ENCODE measurements at places on chromosomes 1 and 21.

GRCh38 chr1:237482777-237483176 lies 407.9 kb downstream of the ZP4 start:
- DNase-seq, result no peak

DNA sequence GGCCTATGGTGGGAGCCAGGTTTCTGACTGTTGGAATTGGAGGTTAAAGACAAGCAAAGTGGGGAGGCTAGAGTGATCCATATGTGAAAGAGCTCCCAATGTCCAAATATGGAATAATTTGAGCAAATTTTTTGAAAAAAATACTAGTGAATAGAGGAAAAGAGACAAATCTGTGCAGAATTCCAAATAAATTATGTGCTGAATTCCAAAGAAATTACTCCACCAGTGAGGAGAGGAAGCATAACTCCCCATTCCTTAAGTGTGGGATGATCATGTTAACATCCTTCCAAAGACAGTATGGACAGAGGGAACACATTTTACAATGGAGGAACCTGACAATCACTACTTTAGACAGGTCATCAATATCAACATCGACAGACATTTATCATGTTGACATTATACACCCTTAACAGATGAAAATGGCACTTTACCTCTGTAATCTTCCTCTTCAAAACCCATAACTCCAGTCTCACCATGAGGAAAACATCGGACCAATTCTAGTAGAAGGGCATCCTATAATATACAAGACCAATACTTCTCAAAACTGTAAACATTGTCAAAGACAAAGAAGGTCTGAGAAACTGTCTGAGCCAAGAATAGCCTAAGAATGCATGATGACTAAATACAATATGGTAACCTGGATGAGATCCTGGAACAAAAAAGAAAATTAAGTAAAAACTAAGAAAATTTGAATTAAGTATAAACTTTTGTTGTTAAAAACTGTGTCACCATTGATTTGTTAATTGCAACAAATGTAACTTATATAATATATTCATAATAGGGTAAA lies 71.5 kb upstream of the RGS4 start:
- DNase-seq, result no peak

GRCh38 chr21:28882345-28882744 lies 110.3 kb downstream of the LTN1 start:
- DNase-seq, result no peak

DNA sequence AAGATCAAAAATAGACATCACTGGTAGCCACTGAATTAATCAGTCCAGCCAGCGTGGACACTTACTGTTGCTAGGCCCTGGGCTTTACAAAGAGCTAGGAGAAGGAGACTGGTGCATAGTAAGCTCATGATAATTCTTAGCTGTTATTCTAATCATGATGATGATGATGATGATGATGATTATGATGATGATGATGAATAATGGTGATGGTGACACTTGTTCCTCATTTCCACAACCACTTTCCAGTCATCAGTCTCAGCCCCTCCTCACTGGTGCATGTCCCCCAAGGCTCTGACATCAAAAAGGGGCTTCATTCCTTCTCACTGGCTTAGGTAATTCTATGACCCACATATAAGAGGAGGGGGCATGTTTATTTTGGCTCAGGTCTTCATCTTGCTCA lies 701.0 kb downstream of the PTPRU start:
- DNase-seq, result peak; percentile 3

GRCh38 chr1:230228236-230228897 lies 161.3 kb downstream of the GALNT2 start:
- no peak for DNase-seq

DNA sequence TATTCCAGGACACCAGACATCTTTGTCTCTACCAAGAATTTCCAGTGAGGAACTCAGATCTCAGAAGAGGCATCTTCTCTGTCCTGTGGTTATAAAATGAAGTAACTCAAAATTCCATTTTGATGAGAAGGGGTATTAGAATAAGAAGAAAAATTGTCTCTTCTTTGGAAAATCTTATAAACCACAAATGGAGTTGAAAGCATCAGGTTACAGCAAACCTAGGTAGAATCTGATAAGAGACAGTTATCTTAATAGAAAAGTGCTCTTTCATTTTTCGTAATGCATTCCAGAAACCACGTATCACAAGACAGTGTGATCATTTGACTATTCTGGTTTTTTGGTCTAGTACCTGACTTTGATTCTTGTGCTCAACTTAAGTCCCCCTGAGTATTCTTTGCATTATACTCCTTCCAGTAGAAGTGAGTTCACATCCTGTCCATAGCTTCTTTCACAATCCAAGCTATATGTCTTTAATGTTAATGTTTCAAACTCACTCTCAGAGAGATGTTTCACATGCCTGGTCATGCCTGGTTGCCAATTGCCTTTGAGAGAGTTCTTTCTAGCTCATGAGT lies 120.9 kb upstream of the PRDX6 start:
- DNase-seq, result no peak

DNA sequence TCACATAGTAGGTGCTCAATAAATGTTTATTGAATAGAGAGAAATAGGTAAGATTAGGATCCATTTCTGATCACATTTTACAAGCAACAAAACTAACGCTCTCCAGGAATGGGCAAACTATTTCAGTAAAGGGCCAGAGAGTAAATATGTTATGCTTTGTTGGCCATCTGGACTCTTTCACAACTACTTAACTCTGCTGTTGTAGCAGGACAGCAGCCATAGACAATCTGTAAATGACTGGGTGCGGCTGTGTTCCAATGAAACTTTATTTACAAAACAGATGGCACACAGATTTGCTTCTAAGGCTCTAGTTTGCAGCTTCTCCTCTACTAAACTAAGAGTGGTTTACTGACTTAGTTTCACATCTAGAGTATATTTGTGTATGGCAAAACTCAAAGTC lies 83.0 kb upstream of the BACH1 start:
- no peak for DNase-seq

GRCh38 chr21:36663033-36663855 lies 35.7 kb upstream of the SIM2 start:
- DNase-seq, result no peak

- DNase-seq, result peak; percentile 4
Observed at GRCh38 chr1:48916130-48917069, 139.7 kb upstream of the BEND5 start.

DNA sequence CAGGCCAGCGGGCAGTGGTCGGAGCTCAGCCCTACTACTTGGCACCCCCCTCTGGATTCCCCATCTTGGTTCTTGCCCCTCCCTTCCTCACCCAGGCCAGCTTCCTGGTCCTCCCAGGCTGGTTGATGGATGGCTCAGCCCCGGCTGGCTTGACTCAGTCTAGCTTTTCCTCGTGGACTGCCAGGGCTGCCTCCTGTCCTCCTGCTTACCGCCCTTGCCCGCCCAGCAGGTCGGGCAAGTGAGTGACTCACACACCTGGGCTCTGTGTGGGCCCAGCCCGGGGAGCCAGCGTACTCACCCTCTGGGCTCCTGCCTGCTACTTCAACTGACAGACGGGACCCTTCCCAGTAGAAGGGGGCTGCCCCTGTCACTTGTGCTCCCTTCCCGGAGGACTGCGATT lies 19.5 kb upstream of the ARHGEF10L start:
- DNase-seq, result no peak

All from suppressor macrophage treated with lipopolysaccharide for 4 hours (primary cell).